ENCODE measurements at places on chromosomes 1 and 21.

DNA sequence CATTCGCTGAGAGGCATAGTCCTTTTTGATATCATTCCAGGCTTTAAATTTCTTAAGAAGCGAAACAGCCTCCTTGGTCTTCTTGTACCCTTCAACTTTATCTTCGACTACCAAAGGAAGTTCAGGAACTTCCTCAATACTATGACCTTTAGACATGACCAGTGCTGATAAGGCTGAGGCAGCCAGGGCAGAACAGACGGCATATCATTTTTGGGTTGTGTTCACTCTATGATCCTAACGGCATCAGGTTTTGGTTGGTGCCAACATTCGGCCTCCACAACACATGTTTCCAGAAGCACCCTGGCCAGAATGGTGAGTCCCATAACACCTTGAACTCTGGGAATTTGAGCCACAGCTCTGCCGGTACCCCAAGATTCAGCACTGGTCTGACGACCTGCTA is 31.4 kb upstream of the MYOC start:
- no peak for DNase-seq

DNA sequence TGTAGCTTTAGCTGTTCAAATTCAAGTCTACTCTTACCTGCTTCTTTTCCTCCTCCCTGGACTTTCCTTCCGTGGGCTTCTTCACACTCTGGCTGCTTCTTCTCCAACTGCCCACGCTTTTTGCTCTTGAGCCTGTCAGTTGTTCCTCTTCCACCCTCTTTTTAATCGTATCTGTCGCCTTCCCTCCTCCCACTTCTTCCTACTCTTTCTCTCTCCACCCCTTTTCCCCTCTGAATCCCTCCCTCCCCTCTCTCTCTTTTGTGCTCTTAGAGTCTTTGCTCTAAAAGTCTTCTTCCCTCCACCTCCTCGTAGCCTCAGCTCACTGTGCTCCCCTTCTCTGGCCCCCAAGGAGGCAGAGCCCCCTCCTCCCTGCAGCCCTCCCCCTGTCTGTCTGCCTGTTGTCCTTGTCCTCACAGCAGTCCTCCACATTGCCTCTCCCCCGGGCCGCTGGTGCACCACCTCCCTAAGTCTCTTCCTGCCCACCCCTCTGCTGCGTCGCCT is 12.9 kb upstream of the GJA5 start:
- DNase-seq = no peak

GRCh38 chr1:3697104-3697503 is 44.8 kb downstream of the TP73 start:
- DNase-seq = no peak

GRCh38 chr1:193609592-193609991 is 423.2 kb upstream of the B3GALT2 start:
- DNase-seq = no peak

- no peak for DNase-seq
Observed at GRCh38 chr1:94072840-94073522, 48.0 kb downstream of the ABCA4 start.

- no peak for DNase-seq
Observed at GRCh38 chr1:29682919-29683295, 446.6 kb downstream of the PTPRU start.

DNA sequence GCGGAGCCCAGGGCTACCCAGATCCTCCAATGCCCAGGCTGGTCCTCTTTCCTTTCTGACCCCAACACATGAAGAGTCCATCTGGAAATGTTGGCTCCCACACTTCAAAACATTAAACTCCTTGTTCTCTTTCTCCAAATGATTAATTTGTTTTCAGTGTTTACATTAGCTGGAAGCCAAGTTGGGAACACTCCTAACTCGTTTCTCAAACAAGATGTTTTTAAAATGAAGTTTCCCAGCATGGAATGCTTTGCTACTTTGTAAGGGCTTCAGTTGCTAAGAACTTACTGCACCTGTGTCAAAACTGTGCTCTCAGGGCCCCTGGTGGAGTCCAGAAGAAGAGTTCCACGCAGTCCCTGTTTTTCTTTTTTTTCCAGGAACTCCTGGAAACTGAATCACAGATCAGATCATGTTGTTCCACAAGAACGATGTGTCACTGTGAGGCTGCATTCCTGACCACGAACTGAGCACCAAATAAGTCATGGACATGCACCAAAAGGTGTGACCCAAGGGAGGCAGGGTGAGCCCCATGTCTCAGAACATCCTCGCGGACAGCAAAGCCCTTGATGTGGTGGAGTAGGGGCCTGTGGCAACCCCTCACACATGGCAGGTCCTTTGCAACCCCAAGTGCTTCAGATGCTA is 257.3 kb downstream of the KCNJ6 start:
- DNase-seq = no peak

DNA sequence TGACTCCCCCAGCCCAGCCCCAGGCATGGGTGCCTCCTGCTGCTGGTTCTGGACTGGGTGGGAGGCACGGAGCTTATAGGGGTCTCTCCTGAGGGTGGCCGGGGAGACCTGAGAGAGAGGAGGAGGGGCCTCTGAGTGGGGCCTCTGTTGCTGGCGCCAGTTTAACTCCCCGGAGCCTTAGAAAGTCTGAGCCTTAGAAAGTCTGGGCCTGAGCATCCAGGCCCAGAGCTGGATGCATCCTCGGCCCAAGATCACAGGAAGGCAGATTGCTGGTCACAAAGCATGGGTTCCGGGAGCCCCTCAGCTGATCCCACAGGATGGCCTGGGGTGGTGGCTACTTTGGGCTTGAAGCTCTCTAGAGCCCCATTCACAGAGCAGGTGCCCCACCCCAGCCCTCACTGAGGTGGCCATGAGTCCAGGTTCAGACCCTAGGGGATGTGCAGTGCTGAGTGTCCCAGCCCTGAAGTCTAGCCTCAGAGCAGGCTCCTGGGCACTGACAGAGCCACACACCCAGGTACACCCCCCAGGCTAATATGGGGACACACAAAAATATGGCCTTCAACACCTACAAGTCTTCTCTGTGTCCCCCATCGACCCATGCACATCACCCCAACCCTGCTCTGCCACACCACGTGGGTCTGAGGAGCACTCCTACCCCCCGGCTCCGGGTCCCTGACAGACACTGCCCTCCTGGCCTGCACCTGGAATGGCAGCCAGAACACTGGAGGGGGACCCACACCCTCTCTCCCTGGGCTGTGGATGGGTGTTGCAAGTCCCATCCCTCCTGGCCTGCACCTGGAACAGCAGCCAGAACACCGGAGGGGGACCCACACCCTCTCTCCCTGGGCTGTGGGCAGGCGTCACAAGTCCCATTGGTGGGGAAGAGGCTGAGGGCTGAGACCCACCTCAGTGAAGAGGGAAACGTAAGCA is 9.7 kb downstream of the PLA2G2F start:
- DNase-seq = no peak

DNA sequence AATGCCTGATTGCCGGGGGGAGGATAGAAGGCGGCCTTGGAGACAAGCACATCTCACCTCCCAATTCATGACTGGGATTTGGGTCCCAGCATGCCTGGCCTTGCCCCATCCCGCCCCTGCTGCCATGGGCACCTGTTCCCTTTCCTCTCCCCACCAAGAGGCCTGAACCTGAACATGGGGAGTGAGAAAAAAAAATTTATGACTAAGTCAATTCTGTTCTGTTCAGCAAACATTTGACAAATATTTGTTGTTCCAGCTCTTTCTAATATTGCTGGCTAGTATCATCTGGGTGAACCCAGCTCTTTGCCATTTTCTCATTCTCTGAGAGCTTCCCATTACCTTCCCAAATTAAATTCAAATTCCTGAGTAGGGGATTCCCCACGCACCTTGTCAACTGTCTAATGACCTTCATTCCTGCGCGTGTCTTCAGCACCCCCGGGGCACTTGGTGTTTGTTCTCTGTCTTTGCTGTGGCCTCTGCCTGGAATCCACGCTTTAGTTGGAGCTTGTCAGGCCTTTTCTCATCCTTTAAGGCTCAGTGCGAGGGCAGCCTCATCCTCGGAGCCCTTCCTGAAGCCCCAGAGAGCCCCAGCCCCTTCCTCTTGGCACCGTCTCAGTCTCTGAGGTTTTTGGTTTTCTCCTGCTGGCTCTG is 42.8 kb downstream of the ARHGEF10L start:
- DNase-seq = no peak

- no peak for DNase-seq
Observed at GRCh38 chr1:9604836-9605235, 16.1 kb downstream of the TMEM201 start.

DNA sequence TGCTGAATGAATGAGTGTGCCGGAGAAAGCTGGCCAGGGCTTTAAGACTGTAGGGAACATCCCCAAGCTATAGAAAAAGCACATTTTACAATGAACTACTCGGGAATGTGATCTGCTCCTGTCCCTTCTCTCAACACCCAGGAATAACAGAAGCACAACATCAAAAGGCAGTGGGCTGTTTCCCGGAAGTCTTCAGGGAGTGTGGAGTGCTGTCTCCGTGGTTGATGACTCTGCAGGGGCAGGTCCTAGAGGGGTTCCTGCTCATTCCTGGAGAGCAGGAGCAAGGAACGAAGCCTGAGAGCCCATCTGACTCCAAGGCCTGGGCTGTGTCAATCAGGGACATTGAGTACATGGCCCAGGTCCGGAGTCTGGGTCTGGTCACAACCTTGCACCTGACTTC is 4.9 kb upstream of the IL22RA1 start:
- DNase-seq = no peak

- DNase-seq = no peak
Observed at GRCh38 chr1:193905288-193906085, 719.1 kb upstream of the B3GALT2 start.

DNA sequence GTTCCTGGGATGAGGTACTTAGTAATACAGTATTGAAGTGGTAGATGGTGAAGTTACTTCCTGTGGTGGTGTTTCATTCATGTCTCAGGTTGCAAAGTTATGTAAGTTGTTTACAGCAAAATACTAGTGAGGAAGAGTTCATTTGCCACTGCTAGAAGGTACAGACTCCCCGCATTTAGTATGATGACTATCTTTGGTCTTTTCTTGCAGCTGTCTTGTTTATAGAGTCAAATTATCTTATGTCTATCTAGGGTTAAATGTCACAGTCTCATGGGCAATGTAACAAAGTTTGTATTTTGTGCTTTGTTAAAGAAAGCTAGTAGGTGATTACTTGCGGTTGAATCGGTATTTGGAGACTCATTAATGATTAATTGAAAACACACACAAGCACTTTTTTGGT is 50.2 kb downstream of the LRRC8D start:
- DNase-seq = no peak

GRCh38 chr1:52955129-52955970 is 28.3 kb downstream of the SCP2 start:
- no peak for DNase-seq

- no peak for DNase-seq
Observed at GRCh38 chr1:181476581-181476980, 6.7 kb upstream of the CACNA1E start.

DNA sequence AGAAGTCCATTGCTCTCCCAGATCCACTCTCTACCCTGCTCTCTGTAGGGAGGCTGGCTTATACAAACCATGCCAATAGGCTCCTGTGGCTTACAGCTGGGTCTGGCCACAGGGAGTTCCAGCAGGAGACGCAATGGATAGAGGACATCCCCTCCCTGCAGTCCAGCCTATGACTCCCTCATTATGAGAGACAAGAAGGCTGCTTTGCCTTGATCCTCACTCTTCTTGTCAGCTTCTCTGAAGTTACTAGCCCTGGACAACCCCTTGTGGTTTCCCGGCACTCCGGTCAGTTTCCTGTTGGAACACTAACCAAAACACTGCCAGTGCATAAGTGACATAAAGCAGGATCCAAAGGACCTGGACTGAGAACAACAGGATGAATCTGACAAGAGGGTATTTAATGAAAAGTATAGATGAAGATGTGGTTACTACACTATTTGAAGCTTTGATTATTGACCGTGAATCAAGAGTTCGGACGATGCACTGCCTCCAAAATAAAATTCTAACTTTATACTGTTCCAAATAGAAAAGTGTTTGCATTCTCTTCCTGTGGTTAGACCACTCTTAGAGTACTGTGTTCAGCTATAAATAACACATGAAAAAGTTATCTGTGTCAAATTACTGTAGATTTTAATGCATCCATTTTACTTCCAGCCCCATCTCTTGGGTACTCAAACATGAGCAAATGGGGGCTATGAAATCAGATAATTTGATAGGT is 32.7 kb upstream of the ZNF326 start:
- no peak for DNase-seq

DNA sequence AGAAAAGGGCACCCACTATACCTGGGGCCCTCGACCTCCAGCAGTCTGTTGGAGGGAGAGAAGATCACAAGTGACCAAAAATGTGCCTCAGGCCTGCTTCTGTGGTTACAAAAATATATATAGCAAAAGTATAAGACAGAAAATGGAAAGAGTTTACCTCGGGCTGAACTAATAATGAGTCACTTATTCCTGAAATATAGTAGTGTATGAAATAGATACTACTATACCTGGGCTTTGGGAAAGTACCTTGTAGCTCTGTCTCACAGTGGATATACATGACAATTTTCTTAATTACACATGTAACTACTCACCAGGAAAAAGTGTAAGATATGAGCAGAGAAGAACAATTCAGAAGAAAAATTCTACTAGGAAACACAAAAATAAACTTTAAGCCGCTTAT is 7.3 kb upstream of the APCS start:
- DNase-seq = no peak

DNA sequence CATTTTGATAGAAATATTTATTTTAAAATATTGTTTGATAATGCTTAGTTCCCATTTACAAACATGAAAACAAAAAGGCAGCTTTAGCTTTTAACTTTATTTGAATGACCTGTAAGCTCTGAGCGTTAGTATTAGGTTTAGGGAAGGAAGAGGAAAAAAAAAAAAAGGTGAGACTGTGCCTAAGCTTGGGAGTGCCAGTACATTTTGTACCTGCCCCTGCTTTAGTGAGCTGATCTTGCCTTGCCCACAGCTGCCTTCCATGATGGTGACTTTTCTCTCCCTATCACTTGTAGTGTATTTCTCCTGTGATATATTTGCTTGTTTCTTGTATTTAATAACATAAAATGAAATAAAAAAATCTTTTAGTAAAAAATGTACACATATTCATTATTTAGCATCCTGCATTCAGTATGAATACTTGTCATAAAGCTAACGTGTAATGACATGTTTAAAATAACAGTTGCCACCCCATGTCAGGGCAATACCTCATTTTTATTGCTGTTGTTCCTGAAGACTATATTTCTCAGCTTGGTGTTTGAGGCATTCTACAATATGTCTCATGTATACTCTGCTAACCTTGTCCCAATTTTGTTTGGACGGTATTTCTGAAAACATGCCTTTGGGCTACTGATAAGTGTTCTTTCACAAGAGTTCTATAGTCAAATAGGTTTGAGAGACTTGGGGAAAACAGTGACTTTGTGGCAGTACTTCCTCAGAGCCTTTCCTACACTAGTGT is 76.3 kb downstream of the NEK7 start:
- no peak for DNase-seq

GRCh38 chr1:192795916-192796618 is 12.8 kb upstream of the RGS2 start:
- DNase-seq = no peak

GRCh38 chr1:186930238-186930637 is 101.5 kb downstream of the PLA2G4A start:
- no peak for DNase-seq

All from activated naive CD4-positive, alpha-beta T cell (primary cell).